Mesothelial cell of epicardium (in vitro differentiated cells): ENCODE measurements at places on chromosomes 4 and X.
A peak's percentile ranks its signal among the peaks of the same experiment; 100 is the strongest.

GRCh38 chr4:81836716-81837115 lies 365.0 kb upstream of the RASGEF1B start:
- H3K27ac ChIP-seq = no peak overlapping the region
- H3K27me3 ChIP-seq = peaks cover 2% of the 10 kb centered on the region
- DNase-seq = no peak
- peaks cover 7% of the 10 kb centered on the region for H3K4me1 ChIP-seq
- H3K36me3 ChIP-seq = no peaks in the 10 kb centered on the region

GRCh38 chr4:169417629-169418282 lies 147.0 kb upstream of the SH3RF1 start:
- H3K27ac ChIP-seq = no peak overlapping the region
- DNase-seq = no peak
- no peaks in the 10 kb centered on the region for H3K27me3 ChIP-seq
- H3K4me1 ChIP-seq = peaks cover 7% of the 10 kb centered on the region
- H3K4me3 ChIP-seq = no peak overlapping the region

DNA sequence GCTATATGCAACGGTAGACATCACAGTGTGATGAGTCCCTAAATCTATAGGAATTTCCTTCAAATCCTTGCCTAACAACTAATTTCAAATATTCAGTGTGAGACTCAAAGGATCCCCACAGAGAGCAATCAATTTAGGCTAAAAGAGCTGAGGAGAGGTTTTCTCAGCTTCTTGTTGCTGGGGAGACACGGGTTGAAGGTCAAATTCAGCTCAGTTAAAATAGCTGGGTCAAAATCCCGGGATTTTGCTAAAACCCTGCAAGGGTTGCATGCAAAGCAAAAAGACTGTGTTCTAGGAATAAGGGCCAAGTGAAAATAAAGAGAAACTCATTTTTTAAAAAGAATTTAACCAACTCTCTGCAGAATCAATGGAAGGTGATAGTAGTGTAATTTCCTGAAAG lies 1073.4 kb downstream of the NLGN4X start:
- H3K4me1 ChIP-seq = peaks cover 4% of the 10 kb centered on the region
- DNase-seq = no peak
- H3K27ac ChIP-seq = no peak overlapping the region
- H3K27me3 ChIP-seq = no peaks in the 10 kb centered on the region
- H3K36me3 ChIP-seq = no peaks in the 10 kb centered on the region

- no peaks in the 10 kb centered on the region for H3K36me3 ChIP-seq
- no peak for DNase-seq
- no peak overlapping the region for H3K27ac ChIP-seq
- peaks cover 4% of the 10 kb centered on the region for H3K4me1 ChIP-seq
- no peaks in the 10 kb centered on the region for H3K27me3 ChIP-seq
These were observed 1441.2 kb downstream of the PCDH7 start for GRCh38 chr4:32161392-32161791.

GRCh38 chrX:141314441-141314840 lies 72.1 kb upstream of the SPANXC start:
- no peaks in the 10 kb centered on the region for H3K4me1 ChIP-seq
- H3K27me3 ChIP-seq = no peaks in the 10 kb centered on the region
- no peaks in the 10 kb centered on the region for H3K36me3 ChIP-seq
- no peak overlapping the region for H3K27ac ChIP-seq
- no peak overlapping the region for H3K4me3 ChIP-seq
- no peak for DNase-seq

DNA sequence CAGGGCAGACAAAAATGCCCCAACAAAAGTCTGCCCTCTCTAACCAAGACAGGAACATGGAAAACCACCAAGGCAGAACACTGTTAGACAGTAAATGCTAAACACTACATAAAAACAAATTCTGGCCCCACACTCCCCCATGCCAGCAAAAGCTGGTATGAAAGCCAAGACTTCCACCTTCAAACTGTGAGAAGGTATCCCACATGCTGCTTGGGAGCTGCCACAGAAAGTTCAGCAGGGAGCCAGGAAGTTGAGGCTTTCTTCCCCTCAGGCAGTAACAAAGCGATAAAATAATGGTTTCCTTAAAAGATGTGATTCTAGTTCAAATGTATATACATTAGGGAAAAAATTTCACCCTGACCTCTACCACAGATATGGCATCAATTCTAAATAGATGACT lies 770.4 kb upstream of the NDST4 start:
- no peak for DNase-seq
- no peaks in the 10 kb centered on the region for H3K36me3 ChIP-seq
- H3K27me3 ChIP-seq = no peaks in the 10 kb centered on the region
- no peak overlapping the region for H3K4me3 ChIP-seq

- H3K4me3 ChIP-seq = no peak overlapping the region
- H3K36me3 ChIP-seq = no peaks in the 10 kb centered on the region
- no peaks in the 10 kb centered on the region for H3K27me3 ChIP-seq
- no peak for DNase-seq
- no peaks in the 10 kb centered on the region for H3K4me1 ChIP-seq
These were observed 1620.4 kb downstream of the PCDH7 start for GRCh38 chr4:32340591-32340990.

GRCh38 chrX:23898412-23898959 lies 9.3 kb downstream of the APOO start:
- H3K27me3 ChIP-seq = no peaks in the 10 kb centered on the region
- H3K27ac ChIP-seq = peak overlapping the region; percentile 84
- peaks cover 6% of the 10 kb centered on the region for H3K36me3 ChIP-seq
- peaks cover 27% of the 10 kb centered on the region for H3K4me1 ChIP-seq
- no peak overlapping the region for H3K4me3 ChIP-seq

- peak; percentile 65 for DNase-seq
- H3K4me3 ChIP-seq = peak overlapping the region; percentile 77
- H3K4me1 ChIP-seq = peaks cover 22% of the 10 kb centered on the region
- H3K27me3 ChIP-seq = peaks cover 30% of the 10 kb centered on the region
These were observed 26.8 kb upstream of the BOD1L1 start for GRCh38 chr4:13654162-13654797.

DNA sequence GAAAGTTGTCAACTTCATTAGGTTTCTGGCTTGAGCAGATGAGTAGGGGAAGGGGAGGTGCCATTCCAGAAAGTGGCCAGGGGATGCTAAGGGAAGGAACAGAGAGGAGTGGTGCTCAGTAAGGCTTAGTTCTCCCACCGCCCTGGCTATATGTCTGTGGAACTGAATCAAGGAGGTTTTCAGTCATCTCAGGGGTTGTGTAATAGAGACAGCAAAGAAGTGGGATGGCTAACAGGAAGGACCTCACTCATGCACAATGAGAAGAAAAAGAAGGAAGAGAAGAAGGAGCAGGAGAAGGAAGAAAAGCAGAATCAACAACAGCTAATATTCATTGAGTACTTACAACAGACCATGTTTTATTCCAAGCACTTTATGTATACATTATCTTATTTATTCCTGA lies 368.7 kb downstream of the MID1IP1 start:
- H3K27ac ChIP-seq = no peak overlapping the region
- H3K36me3 ChIP-seq = no peaks in the 10 kb centered on the region
- peaks cover 2% of the 10 kb centered on the region for H3K27me3 ChIP-seq
- H3K4me1 ChIP-seq = peaks cover 8% of the 10 kb centered on the region
- no peak overlapping the region for H3K4me3 ChIP-seq
- no peak for DNase-seq

DNA sequence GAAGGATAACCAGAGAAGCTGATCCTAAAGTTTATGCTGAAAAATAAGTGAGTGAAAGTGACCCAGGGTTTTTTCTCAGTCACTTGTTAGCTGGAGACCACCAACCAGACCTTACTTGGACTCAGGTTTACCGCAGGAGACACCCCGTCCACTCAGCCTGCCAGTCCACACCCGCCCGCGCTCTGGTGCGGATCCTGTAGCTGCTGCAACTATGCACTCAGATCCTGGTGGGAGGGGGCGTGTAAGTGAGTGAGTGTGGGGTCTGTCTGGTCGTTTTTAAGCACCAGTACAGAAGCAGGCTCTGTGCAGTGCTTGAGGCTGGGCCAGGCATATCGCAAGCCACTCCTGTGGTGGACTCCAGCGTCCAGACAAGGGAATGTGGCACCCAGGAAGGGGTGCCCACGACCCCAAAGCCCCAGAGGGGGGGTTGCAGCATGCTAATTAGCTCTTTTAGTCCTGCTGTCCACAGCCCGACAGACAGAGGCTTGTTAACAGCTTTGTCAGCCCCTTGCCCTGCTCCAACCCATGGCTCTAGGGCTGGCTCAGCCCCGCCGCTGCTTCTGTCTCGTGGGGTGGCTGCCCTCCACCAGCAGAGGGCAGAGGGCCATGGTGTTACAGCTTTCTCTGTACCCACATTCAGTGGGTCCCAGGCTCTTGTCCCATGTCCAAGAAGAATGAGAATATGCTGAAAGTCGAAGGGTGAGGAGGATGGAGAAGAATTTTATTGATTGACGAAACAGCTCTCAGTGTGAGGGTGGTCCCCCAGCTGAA lies 40.4 kb upstream of the PPP1R2C start:
- no peaks in the 10 kb centered on the region for H3K4me1 ChIP-seq
- no peak overlapping the region for H3K4me3 ChIP-seq
- H3K36me3 ChIP-seq = no peaks in the 10 kb centered on the region

GRCh38 chrX:13854003-13854402 lies 37.1 kb upstream of the GPM6B start:
- no peak overlapping the region for H3K4me3 ChIP-seq
- peaks cover 5% of the 10 kb centered on the region for H3K4me1 ChIP-seq
- peaks cover 2% of the 10 kb centered on the region for H3K36me3 ChIP-seq

- peaks cover 14% of the 10 kb centered on the region for H3K27me3 ChIP-seq
- H3K36me3 ChIP-seq = no peaks in the 10 kb centered on the region
- DNase-seq = no peak
- H3K4me3 ChIP-seq = no peak overlapping the region
- H3K27ac ChIP-seq = no peak overlapping the region
- H3K4me1 ChIP-seq = no peaks in the 10 kb centered on the region
These were observed 91.4 kb upstream of the GATB start for GRCh38 chr4:151852202-151852601.

- H3K4me1 ChIP-seq = peaks cover 37% of the 10 kb centered on the region
- peak overlapping the region; percentile 90 for H3K4me3 ChIP-seq
- H3K27me3 ChIP-seq = peaks cover 27% of the 10 kb centered on the region
- DNase-seq = peak; percentile 42
These were observed 497 bp downstream of the HPGD start for GRCh38 chr4:174521800-174522182.

DNA sequence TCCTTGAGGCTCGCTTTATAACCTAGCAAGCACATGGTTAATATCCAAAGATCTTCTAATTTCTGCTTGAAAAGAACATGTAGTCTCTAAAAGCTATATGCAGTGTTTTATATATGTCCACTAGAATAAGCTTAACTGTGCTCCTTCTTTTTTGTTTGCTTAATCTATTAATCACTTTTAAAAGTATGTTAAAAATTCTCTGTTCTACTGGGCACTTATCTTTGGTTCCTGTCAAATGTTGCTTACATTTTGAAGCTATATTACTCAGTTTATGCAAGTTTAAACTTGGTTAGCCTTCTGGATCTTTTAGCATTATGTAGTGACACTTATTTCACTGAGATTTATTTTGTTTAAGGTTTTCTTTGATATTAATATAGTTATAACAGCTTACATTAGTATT lies 32.5 kb downstream of the MAOA start:
- peaks cover 22% of the 10 kb centered on the region for H3K4me1 ChIP-seq
- no peak overlapping the region for H3K4me3 ChIP-seq

DNA sequence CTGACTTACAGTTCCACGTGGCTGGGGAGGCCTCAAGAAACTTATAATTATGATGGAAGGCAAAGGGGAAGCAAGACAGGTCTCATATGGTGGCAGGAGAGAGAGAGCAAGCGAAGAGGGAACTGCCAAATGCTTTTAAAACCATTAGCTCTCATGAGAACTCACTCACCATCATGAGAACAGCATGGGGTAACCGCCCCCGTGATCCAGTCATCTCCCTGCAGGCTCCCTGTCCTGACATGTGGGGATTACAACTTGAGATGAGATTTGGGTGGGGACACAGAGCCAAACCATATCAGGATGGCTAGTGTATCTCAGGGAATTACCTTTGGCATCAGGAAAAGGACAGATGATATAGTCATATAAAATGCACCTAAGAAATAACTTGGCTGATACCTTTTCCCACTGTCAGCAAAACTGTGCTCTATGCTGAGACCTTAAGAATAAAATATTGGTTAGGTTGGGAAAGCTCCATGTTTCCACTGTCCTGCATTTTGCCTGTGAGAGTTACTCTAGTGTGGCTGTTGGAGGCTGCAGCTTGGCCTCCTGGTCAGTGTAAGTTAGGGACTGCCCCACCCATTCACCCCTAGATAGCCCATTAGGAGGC lies 110.3 kb downstream of the UCHL1 start:
- no peaks in the 10 kb centered on the region for H3K36me3 ChIP-seq
- no peaks in the 10 kb centered on the region for H3K27me3 ChIP-seq
- peaks cover 35% of the 10 kb centered on the region for H3K4me1 ChIP-seq
- DNase-seq = no peak
- no peak overlapping the region for H3K4me3 ChIP-seq
- H3K27ac ChIP-seq = no peak overlapping the region

GRCh38 chr4:101345596-101346350 lies 1.6 kb downstream of the PPP3CA start:
- peak overlapping the region; percentile 79 for H3K27ac ChIP-seq
- peaks cover 14% of the 10 kb centered on the region for H3K4me1 ChIP-seq
- no peaks in the 10 kb centered on the region for H3K36me3 ChIP-seq
- peak; percentile 52 for DNase-seq
- peaks cover 15% of the 10 kb centered on the region for H3K27me3 ChIP-seq

DNA sequence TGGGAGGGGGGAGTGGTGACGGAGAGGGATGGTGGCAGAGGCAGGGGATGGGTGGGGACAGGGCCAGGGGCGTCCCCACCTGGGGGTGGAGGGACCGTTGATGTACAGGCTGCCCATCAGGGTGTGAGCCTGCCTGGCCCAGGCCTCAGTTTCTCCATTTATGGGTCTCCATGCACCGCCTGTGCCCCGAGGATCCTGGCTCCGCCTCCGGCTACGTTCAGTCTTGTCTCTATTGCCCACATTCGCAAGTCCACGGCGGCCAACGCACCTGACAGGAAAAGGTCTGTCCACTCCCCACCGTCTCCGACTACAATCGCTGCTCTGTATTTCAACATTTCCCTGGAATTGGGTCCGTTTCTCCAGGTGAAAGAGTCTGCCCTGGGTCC lies 96.3 kb upstream of the NKX1-1 start:
- H3K27ac ChIP-seq = no peak overlapping the region
- peaks cover 18% of the 10 kb centered on the region for H3K27me3 ChIP-seq
- no peaks in the 10 kb centered on the region for H3K4me1 ChIP-seq
- peak; percentile 34 for DNase-seq
- H3K36me3 ChIP-seq = no peaks in the 10 kb centered on the region

- H3K4me3 ChIP-seq = no peak overlapping the region
- peaks cover 1% of the 10 kb centered on the region for H3K36me3 ChIP-seq
- H3K27me3 ChIP-seq = peaks cover 8% of the 10 kb centered on the region
- H3K4me1 ChIP-seq = no peaks in the 10 kb centered on the region
These were observed 92.3 kb downstream of the PSAPL1 start for GRCh38 chr4:7342223-7343080.
